ENCODE measurements at places on chromosomes 1 and 21.

DNA sequence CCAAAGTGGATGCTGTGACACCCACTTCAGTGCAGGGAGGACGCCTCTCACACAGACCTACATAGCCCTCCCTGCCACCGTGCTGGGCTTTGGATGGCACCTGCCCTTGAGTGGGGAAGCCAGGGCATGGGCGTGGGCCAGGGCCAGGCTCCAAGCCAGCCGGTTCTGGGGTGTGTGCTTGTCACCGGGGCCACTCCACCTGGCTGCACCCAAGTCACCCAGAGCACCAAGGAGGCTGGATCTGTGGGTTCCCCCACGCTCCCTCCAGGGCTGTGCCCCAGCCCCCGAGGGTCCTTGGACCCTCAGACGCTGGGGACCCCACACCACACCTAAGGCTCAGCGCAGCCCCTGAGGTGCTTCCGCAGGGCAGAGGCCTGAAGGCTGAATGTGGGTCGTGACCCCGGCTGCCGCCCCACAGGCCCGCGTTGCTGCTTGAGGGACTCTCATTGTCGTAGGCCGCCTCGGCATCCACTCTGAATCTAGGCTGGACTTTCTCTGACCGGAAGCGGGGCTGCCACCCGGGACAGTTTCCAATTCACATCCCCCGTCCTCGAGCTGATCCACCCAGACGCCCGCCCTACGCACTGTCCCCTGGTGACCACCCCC, 1.5 kb downstream of the MXRA8 start:
- no peak for DNase-seq

- no peak for DNase-seq
These were observed 84.2 kb downstream of the RGL1 start for GRCh38 chr1:183889095-183889494.

DNA sequence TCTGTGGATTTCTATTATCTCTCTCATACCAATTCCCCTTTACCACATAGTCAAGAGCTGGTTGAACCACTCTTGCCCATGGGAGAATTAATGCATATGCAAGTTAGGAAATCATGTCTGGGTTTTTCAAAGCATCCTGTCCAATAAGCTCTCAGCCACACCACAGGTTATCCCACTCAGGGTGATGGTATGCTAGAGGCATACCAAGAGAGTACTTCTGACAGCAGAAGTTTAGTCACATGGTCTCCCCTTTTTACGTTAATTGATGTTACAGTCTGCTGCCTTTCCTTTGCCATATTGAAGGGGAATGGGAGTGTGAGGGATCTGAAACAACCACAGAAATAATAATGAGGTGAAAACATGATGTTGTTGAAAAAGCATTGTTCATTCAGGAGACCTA, 135.8 kb upstream of the PBX1 start:
- no peak for DNase-seq

DNA sequence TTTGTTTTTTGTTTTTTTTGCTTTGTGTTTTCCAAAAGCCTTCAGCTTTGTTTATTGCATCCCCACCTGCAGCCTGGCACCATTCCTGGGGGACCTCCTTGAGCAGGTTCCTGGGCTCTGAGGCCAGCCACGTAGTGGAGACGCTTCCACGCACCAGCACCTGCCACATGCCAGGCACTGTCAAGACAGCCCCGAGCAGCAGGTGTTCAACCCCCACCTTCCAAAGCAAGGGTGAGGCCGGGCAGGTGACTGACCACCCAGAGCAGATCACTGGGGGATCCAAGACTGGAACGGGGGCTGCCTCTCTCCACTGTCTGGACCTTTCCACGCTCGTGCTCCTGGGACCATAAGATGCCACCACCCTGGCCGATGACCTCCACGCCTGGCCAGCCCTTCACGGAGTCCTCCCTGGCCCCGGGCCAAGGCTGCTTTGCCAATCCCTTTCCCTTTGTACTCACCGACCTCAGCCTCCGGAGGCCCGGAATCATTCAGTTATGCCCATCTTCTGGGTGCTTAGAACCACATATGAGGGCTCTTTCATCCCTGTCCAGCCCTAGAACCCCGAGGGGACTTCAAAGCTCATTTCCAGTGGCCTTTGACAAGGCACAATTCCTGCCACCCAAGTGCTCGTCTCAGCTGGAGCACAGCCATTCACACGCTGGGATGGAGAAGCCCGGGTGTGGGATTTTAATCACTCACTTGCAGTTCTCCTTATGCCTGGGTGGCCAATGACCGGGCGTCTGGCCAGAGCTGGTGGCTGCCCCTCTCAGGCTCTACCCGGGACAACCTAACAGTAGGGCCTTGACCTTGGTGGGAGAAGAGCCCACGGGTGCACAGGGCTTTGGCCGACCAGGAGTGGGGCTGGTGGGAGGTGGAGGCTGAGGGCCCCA, 330.8 kb downstream of the NPHP4 start:
- DNase-seq, result no peak

DNA sequence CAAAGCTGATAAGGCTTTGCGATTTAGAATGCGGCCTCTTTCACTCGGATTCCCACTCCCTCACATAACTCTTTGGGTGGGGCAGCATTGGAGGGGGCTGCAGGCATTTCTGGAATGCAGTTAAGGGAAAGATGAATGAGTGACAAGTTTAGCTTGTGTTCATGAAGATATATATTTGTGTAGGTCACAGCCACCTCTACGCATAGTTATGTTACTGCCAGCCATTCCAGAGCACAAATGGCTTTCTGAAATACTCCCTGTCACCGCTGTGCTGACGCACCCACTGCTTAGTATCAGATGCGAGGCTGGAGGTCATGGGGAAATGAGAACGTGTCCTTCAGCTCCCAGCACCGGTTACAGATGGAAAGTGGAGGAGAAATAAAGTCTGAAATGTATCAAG, 54.1 kb upstream of the ATP1A1 start:
- DNase-seq, result no peak

DNA sequence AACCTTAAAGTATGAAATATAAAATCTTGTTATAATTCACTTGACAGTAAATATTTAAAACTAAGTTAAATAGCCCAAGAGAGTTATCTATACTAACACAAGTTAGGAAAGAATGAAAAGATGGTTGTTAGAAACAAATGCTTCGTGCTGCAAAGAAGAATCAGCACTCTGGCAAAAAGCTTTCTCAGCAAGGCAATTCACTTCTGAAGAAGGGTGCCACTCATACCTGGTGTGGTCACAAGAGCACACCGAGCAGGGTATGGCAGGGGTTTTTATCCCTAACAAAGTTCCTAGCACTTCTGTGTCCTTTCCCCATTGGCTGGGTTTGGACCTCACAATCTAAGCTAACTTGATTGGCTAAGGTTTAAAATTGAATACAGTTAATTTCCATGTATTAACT, 121.0 kb downstream of the MAGI3 start:
- DNase-seq, result no peak

- no peak for DNase-seq
These were observed 295.5 kb upstream of the DPYD start for GRCh38 chr1:98216304-98216703.

DNA sequence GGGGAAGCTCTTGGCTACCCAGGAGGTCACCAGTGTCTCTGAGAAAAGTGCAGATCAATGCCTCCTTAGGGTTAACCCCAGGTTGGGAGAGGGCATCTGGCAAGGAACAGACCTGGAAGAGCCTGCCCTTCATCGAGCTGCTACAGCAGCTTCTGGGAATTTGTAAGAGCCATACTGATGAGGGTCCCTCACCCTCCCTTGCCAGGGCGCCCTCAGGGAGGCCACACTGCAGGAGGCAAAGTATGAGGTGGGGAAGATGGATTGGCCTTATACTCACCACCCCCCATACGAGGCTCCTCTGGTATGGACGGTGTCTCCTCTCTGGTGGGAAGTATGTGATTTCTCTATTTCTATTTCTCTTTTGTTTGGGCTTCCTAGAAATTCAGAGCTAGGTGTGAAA, 13.2 kb downstream of the IGSF3 start:
- DNase-seq, result no peak

GRCh38 chr1:174077749-174078490, 55.8 kb upstream of the RC3H1 start:
- DNase-seq, result no peak

- DNase-seq, result no peak
These were observed 6.7 kb upstream of the CFAP126 start for GRCh38 chr1:161374373-161374772.

DNA sequence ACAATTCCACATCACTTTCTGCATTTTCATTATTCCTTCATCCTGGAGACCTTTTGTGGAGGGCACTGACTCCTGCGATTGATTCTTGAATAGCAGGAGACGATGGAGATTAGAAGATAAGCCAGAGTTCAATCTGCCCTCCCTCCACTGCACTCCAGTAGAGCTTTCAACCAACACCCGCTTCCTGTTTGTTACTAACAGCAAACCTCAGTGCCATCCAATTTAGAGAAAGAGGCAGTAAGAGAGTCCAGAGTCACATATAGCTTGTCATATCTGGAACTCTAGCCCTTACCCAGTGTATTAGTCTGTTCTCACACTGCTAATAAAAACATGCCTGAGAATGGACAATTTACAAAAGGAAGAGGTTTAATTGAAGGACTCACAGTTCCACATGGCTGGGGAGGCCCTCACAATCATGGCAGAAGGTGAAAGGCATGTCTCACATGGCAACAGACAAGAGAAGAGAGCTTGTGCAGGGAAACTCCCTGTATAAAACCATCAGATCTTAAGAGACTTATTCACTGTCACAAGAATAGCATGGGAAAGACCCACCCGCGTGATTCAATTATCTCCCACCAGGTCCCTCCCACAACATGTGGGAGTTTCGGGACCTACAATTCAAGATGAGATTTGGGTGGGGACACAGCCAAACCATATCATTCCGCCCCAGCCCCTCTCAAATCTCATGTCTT, 55.9 kb downstream of the PCBP3 start:
- DNase-seq, result no peak

GRCh38 chr21:37220433-37220980, 46.6 kb downstream of the VPS26C start:
- DNase-seq, result no peak

DNA sequence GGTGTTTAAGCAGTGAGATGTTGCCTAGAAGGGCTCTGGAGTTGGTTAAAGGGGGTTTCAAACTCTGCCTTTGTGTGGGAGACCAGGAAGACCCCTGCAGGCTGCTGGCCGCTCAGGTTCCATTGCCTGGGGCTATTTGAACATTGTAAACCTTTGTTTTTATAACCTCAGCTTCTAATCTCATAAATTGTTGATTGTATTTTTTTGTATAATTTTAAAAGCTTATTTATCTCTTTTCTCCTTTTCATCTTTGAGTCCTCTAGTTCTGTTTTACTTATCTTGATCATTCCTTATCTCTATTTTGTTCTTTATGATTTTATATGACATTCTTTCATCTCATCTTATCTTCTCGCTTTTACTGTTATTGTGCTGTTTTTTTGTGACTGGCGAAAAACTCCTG, 45.5 kb upstream of the SOX13 start:
- no peak for DNase-seq

DNA sequence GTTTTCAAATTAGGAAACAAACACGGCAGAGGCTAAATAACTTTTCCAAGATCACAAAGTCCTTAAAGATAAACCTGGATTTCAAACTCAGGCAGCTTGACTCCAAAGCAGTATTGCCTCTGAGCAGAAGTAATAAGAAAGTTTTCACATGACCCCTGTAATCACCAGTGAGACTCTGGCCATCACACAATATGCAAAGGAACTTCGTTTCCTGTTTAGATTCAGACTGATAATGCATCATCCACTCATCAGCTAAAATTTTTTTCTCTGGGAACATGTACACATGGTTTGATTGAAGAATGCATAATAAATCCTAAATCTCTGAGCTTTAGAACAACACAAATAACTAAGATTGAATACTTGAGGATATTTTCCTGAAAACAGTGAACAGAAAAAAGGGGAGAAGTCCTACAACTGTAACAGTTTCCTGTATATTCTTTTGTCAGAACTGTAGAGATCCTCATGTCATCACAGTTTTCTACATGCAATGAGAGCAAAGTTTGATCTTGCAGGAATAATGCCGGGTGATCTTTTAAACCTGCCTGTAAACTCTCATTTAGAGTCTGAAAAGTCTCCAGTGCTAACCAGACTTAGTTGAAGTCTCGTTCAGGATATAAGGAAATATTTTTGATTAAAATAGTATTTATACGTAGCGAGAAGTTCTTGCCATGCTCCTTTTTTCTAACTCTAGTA, 225.3 kb downstream of the SPATA17 start:
- no peak for DNase-seq

GRCh38 chr1:46517010-46517600, 27.5 kb downstream of the DMBX1 start:
- DNase-seq, result no peak

GRCh38 chr1:87600854-87601253, 272.2 kb downstream of the LMO4 start:
- no peak for DNase-seq

DNA sequence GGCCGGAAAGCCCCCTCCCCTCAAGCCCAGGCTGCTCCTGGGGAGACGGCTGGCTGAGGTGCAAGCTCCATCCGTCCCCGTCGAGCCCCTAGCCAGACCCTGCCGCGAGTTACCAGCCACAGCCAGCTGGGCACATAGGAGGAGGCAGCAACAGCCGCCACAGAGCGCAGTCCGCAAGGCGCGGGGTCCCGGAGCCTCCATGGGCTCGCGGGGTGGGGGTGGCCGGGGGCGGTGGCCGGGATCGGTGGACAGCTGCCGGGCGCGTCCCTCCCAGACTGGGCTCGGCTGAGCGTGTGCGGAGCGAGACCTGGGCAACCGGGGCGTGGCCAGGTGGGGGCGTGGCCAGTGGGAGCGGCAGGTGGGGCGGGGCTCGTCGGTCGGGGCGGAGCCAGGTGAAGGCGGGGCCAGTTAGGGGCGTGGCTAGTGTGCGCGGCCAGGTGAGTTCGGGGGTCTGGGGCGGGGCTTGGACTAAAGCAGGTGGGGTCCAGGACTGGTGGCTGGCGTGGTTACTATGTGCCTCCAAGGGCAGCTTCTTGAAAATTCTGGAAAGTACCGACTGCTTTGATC, at the start of gene CD164L2:
Gene CD164L2 (minus strand): TSS at position 295 of the 567 bp plus-strand sequence. CDS start 94 bp downstream, at position 201.
- peak; percentile 52 for DNase-seq

DNA sequence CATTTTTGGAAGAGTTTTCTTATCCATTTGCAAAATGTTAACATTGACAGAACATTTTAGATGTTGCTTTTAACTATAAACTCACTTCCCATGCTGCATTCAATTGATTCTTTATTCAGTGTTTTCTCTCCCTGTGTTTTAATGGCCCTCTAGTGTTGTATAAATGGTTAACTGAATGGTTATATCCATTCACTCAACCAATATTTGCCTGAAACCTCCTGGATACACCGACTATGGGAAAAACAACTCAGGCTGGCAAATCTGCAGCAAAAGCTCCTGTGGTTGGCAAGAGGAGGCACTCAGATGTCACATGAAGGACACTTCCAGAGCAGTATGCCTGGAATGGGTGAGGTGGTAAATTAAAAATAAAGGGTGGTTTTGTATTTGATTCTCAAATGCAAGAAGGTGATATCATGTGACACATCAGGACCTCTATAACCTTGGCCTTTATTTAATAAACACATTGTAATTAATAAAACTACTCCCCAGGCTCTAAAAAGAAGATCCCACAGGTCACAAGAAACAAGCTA, 107.6 kb downstream of the BCAR3 start:
- DNase-seq, result no peak

GRCh38 chr1:78277253-78277652, 213.5 kb upstream of the PTGFR start:
- no peak for DNase-seq

Measured in GM12891 (cell line).